ENCODE measurements at places on chromosomes 16 and 17. TPM values are rescaled to one million over a fixed set of nuclear protein-coding genes. Genes with fewer than 3 reads are reported as not detected.

GAST gene
- total RNA-seq = not detected

LGALS9B gene
- not detected for total RNA-seq

LIMD2 gene
- total RNA-seq = 18.0 TPM

IRF8 gene
- total RNA-seq = 5.1 TPM

BCL6B gene
- 57.9 TPM for total RNA-seq

UNC119 gene
- total RNA-seq = 18.0 TPM

RNF227 gene
- total RNA-seq = 0.51 TPM

OTOA gene
- under 0.01 TPM for total RNA-seq

SLC7A5 gene
- total RNA-seq = 2.7 TPM

LPO gene
- total RNA-seq = not detected

- DNase-seq = no peak
Measured at GRCh38 chr16:30567160-30567990, 4.1 kb downstream of the ZNF688 start.

DNA sequence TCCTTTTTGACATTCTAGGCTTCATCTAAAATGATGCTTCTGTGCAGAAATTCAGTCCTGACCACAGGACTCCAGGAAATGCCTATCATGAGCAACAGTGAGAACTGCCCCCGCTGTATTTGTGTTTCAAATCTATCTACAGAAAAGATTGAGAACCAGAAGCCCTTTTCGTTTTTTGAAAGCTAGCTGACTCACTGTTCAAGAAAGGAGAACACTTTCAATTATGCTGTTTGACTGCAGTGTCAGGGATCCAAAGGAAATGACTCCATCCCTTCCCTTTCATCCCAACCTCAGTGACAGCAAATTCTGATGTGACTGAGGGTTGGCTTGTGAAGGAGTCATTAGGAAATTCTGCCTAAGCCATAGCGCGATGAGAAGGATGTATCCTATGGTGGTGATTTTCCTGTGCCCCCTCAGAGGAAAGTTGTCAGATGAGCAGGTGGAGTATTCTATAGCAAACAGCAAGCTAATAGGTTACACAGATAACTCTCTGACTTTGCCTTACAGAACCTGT is 622.3 kb downstream of the TMEM114 start:
- DNase-seq = no peak

DNA sequence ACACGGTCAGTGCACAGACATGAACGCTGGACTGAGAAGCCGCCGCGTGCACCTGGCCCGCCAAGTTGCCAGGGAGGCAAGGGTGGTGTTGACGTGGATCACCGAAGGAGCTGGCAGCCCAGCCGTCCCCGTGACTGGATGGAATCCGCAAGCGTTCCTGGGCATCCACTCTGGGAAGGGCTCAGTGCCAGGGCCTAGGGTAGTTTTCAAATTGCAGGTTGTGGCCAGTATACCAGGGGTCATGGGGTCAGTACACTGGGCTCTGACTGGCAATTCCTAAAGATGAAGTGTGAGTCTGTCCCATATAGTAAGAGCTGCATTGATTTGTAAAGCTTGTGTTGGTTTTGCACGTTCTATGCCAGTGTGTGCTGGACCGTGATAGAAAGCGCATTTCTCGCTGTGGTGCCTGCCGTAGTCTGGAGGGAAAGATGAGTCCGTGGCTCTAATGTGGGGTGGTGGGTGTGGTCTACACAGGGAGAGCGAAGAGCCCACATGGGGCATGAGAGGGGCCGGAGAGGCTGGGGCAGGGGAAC is 21.1 kb upstream of the METRNL start:
- DNase-seq = no peak

DNA sequence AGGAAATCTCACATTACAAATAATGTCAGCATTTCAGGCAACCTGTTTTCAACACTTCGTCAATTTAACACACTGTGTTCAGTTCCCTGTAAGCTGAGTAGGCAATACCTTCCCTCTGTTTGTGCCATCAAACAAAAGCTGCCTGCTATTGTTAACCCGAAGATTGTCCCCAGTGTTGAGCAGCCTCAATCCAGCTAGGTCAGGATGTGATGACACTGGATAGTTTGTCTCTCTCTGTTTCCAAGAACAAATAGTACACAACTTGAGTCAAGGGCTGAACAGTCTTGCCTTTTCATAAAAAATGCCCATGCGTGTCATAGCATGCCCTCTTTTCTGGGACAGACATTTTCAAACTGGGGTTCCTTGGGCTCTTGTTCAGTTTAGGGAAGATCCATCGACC is 36.4 kb downstream of the HSD17B2 start:
- DNase-seq = peak; percentile 3

DNA sequence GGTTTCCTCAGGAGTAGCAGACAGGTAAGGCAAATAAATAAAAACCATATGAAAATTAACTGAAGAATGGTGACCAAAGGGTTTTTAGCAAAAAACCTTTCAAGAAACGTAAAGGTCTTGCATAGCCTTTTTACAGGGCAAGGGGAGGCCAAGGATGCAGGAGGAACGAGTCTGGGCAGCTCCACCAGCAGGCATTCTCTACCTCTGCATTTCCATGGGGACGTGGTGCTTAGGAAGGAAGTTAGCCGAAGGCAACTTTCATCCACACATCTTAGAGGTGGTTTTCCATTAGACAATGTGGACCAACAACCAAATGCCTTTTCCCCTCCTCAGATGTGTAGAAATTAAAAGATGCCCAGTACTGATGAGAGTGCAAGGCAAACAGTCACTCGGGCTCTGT is 20.7 kb downstream of the TOM1L2 start:
- no peak for DNase-seq

GRCh38 chr17:39854909-39855308 is 9.2 kb downstream of the IKZF3 start:
- DNase-seq = no peak

DNA sequence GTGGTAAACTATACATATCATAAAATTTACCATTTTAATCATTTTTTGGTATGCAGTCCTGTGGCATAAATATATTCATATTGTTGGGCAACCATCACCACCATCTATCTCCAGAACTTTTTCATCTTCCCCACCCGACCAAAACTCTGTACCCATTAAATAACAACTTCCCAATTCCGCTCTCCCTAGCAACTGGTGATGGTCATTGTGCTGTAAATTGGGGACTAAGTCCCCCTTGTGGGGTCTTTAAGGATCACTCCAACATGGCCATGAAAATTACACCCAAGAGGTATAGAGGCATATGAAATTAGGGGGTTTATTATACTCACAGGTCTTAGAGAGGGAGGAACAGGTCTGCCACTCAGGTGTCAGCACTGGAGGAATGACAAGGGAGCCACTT is 57.4 kb upstream of the NKD1 start:
- DNase-seq = no peak

GRCh38 chr16:12268606-12269005 is 292.1 kb downstream of the SNX29 start:
- DNase-seq = no peak

DNA sequence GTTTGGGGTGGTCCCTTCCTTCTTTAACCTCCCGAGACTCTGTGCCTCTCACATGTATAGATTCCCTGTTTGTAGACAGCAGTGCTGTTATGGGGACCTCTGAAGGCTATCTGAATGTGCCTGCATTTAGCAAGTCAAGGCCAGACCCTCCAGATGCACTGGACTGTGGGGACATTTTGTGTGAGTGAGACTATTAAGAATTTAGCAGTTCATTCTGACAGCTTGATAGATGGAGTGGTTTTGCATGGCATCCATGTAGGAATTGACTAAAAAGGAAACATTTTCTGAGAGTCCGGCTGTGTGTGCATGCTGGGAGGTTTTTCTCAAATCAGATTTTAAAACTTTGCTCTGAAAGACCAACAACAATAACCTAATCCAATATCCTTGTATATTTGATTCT is 226.3 kb downstream of the MSI2 start:
- DNase-seq = no peak

GRCh38 chr17:82235775-82236141 is 6.9 kb downstream of the SLC16A3 start:
- DNase-seq = no peak

DNA sequence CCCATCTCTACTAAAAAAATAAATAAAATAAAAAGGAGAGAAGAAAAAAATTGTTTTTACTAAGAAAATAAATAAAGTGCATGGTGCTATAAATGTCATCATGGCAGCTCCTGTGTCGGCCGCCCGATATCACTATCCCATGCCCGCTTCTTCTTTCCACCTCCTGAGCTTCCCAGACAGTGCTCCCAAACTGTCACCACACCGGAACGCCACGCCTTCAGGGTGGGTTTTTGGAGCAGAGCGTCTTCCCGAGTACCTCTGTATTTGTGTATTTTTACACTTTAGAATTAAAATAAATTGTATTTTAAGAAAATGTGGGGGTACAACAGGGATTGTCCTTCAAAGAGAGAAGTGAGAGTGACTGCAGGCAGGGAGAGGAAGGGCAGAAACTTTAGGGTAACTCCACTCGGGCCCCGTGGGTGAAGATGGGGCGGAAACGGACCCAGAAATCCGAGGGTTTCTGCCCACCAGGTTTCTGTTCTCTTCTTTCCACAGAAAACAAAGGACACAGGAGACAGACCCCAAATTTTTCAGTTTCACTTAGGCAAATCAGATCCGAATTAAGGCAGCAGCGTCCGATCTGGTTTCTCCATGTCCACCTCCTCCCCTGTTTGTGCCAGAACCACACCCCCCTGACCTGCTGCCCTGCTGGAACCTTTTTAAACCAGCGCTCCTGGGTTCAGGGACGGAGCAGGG is 3.6 kb upstream of the ITGAX start:
- DNase-seq = no peak

DNA sequence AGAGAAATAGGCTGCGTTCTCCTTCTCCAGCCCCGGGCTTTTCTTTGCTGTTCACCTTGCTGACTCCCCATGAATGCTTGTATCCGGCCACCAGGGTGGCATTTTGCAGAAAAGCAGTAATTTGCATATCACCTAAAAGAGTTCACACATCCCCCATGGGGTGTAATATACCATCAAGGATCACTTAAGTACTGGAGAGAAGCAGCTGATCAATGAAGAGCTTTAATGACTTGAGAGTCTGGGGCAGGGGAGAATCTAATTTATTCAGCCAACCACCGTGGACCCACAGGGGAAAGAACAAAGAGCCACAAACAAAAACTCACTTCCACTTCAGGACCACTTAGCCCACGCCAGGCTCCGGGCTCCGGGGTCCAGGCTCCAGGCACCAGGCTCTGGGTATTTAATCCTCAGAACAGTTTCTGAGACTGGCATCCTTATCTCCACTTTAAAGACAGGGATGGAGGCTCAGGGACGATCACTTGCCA is 33.9 kb upstream of the SEC14L1 start:
- DNase-seq = no peak

GRCh38 chr17:43563600-43564594 is 17.8 kb upstream of the ETV4 start:
- DNase-seq = no peak

DNA sequence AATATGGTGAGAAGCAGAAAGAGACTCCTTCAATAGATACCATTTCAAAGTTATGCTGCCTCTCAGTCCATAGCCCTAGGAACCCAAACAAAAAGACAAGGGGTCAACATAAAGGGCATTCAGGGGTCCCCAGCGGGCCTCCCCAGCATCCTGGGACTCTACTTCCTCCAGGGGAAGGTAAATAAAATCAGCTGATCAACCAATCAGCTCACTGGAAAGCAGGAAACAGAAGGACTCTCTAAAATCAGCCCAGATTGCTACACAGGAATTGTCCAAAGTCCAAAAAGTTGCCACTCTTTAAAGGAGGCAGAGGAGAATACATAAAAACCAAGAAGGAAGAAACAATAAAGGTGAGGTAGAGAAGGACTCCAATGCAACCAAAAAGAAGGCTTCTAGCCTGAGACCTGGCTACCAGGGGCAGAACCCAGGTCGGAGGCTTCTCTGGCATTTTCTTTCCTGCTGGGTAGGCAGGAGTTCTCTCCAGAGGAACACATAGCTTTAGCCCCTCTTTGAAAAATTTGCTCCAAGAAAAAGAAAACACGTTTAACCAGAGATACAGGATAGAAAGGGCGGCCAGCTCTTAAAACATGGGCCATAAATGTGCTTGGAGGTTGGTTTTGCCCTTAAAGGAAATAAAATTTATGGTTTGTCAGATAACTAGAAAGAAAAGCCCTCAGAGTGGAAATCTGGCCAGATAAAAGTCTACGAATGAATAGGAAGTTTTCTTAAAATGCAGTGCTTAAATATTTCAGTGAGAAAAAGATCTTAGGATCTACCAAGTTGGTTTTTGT is 404.6 kb downstream of the SOX9 start:
- DNase-seq = no peak

DNA sequence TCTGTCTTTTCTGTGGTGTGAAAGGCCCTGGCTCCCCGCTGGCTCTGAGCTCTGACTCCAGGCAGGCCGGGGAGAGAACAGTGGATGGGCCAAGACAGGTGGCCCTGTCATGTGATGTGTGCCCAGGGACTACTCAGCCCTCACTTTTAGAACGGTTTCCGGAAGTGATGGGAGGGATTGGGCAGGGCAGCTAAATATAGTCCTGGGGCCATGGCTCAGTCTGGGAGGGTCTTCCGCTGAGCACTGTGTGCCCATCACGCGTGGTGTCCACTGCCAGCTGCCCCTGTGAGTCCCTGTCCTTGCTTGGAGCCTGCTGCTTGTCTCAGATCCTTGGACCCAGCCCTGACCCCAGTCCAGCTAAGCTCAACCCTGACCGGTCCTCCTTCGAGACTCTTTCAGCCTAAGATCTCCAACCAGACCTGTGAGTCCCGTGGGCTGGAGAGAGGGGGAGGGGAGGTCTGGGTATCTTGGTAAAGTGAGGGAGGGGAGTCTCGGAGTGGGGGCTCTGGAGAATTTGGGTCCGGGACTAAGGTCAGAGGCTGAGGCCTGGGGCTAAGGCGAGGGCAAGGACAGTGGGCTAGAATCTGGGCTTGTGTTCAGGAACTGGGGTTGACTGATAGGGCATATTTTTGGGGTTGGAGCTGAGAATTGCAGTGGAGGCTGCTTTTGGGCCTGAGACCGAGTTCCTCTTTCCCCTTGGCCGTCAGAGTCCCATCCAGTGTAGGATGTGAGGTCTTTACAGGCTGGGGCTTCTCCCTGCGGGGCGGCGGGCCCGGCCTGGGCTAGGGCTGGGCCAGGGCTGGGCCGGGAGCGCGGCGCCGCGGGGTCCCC is at the start of gene TRIM72:
TSS of gene TRIM72 (plus strand) at position 243 of the 831 bp plus-strand sequence. CDS start 620 bp downstream, outside the sequence.
- no peak for DNase-seq

- peak; percentile 73 for DNase-seq
Measured at GRCh38 chr17:50151937-50152547, 1.6 kb upstream of the PPP1R9B start.

DNA sequence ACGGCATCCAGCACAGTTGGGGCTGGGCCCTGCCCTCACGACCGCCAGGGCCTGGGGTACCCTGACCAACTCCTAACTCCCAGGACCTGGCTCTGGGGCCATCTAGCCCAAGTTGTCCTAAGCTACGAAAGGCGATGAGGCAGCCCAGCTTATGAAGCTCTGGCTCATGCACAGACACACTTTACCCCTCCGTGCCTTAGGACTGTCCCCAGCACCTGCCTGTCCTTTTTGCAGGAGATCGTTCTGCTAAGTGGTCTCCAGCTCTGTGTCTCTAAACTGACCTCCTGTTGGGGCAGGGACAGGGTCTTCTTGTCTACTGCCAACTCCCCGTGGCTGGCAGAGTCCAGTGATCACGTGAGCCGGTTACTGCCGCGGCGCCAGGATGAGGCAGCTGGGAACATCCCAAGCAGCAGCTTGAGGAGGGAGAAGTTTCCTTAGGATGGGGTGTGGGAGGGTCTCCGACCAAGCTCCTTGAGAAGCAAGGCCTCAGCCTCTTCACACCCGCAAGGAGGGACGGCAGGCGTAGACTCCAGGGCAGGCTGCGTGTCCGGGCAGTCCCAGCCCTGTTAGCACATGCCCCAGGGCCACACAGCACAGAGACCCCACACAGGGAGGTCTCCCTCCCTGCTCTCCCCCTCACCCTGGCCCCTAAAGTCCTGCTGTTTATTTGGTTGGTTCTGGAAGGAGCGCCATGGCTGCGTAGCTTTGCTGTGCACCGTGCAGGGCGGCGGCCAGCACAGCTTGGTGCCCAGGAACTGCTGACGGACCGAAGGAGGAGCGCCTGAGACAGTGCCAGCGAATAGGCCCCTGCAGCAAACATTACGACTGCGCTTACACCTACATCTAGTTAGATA is 16.4 kb upstream of the METRNL start:
- DNase-seq = no peak
